ENCODE measurements at places on chromosomes 7 and 10.

- peak; percentile 11 for DNase-seq
These were observed 17.6 kb upstream of the RASGEF1A start for GRCh38 chr10:43284341-43284910.

DNA sequence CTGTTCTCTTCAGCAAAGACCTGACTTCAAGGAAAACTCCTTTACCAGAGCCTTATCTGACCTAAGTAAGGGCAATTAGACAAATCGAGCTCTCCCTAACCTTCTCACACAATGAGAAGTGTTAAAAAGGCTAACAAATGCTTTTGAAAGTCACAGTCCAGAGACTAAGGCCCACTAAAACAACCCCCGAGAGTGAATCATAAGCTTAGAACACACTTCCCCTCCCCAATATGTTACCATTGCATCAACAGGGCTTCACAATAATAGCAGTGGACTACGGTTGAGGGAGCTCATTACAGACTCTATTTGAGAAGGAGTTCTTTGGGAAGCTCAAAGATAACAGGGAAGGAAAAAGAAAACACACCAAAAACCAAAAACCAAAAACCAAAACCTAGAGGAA is 28.6 kb upstream of the ZEB1 start:
- no peak for DNase-seq

GRCh38 chr10:124991835-124992234 is 49.9 kb downstream of the ZRANB1 start:
- no peak for DNase-seq

- DNase-seq, result no peak
These were observed 9.4 kb downstream of the FZD9 start for GRCh38 chr7:73442903-73443500.

- no peak for DNase-seq
These were observed 49.1 kb downstream of the APBB1IP start for GRCh38 chr10:26486990-26487850.

GRCh38 chr10:121669028-121669374 is 70.8 kb upstream of the FGFR2 start:
- DNase-seq, result no peak

DNA sequence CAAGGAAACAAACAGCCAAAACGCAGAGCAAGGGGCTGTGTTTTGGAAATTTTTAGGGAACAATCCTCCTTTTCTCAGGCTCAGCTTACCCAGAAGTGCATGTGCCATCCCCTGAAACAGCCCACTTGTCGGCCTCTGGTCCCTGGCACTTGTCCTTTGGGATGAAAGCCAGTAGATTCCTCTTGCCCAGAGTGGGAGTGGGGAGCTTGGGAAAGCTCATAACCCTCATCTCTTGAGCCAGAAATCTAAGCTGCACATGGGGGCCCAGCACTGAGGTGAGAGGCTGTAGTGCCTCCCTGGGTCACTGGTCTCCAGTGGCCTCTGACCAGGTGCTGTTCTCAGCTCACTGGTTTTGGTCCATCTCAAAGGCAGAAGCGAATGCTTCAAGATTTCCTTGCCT is 150.3 kb downstream of the RNF216 start:
- DNase-seq, result no peak

GRCh38 chr10:126250045-126250444 is 138.2 kb downstream of the ADAM12 start:
- peak; percentile 13 for DNase-seq

- DNase-seq, result no peak
These were observed 1454.1 kb downstream of the GATA3 start for GRCh38 chr10:9508606-9509005.

GRCh38 chr10:132164761-132165278 is 21.9 kb upstream of the DPYSL4 start:
- DNase-seq, result no peak

- no peak for DNase-seq
These were observed 16.5 kb downstream of the CREB3L2 start for GRCh38 chr7:137985253-137985896.

DNA sequence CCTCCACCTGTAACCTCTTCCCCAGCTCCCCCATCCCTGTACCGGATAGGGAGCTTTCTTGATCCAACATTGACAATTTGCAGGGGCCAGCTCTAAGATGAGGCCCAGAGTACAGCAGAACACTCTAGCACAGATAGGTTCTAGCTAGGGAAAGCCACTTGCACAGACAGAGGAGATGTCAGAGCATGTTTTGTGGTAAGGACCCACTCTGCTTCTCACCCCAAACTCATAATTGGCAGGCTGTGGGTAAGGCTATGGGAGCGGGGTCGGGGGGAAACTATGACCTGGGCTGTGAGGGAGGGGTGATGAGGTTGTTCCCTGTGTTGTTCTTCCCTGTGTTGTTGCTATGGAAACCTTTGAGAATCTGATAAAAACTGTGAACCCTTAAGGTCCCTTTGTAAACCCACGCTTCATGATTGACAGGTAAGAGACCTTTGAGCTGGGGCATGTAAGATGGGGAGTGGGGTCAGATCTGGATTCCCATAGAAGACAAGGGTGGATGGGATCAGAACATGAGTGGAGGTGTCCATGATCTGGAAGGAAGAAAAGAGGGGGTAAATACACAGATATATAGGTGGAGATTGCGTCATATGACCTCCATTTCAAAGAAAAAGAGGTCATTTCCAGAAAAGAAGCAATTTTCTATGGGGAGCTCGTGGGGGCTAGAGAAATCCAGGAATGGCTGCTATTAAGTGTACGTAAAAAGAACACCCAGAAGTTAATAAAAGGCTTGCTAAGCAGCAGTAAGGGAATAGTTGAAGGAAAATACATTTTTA is 4.0 kb downstream of the CALD1 start:
- DNase-seq, result no peak

DNA sequence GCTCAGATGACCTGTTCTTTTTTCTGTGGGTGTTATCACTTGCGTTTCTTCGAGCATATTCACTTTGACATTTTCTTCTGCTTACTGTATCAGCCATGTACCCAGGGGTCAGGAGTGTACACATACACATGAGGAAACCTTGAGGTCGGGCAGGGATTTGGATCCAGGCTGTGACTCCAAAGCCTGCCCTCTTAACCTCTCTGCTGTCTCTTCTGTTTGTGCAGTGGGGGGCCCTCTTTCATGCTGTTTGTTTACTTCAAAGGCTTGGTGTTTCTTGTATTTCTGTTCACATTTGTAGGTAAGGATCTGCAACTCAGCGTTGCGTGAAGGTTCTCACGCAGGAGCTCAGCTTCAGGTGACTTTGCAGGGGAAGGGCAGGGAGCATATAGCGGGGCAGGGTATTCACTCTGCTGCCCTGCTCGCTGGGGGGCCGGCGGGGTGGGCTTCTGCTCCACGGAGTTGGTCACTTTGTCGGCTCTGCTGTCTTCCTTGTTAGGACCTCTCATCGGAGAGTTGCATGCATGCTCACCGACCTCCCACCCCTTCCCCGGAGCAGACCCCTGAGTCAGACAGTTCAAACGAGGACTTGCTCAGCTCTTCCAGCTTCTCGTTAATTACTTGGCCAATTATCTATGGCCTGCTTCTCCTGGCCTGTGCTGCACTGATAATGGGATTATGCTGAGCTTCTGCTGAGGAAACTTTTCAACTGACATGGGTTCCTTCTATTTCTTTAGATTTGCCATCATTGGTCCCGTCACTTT is 77.5 kb downstream of the SDK1 start:
- DNase-seq, result no peak

GRCh38 chr7:34425631-34426384 is 232.2 kb upstream of the NPSR1 start:
- DNase-seq, result no peak

DNA sequence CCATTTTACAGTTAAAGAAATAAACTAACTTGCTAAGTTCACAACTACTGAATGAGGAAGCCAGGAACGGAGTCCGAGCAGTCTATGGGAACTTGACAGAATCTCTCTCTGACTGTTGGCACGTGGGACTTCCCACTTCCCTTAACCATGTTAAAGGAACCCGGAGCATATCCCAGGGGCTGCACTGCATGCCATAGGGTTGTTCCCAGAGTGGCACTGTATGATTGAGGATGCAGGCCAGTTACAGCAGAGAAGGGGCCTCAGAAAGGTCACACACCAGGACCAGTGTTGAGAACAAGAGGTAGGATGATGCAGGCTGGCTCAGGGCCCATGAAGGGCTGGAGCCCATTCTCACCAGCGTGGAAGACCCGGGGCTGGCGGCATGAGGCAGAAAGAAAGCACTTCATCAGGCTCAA is 201.8 kb downstream of the NSUN6 start:
- no peak for DNase-seq

GRCh38 chr10:58143944-58144343 is 123.8 kb downstream of the IPMK start:
- no peak for DNase-seq

DNA sequence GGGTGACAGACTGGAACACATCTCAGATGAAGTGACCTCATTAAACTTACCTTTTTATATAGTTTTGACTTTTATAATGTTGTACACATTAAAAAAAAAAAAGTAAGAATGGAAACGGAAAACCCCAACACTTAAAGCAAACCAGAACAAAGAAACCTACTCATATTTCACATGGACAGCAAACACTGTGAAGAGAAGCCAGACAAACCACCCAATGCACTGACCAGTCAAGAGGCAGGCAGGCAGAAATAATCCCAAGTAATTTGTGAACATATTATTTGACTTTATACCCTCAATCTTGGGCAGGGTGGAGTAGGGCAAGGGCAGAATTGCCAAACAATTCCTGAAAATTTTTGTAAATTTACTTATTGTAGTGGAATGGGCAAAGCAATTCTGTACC is 39.8 kb downstream of the WAPL start:
- DNase-seq, result no peak

DNA sequence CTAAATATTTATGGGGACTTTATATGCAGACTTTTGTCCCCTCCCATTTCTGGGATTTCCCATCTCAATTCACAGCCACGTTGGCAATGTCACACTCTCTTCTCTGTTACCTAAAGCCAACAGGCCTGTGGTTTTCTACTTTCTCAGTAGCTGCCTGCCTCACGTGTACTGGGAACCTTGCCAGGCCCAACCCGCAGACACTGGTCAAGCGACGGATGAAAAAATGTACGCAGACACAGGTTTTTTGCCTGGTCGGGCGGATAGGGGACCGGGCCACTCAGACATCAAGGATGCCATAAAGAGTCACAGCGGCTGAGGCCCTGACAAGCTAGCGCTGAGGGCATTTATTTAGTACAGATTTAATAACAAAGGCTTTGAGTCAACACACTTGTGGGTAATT is 204.4 kb upstream of the DPP6 start:
- no peak for DNase-seq

DNA sequence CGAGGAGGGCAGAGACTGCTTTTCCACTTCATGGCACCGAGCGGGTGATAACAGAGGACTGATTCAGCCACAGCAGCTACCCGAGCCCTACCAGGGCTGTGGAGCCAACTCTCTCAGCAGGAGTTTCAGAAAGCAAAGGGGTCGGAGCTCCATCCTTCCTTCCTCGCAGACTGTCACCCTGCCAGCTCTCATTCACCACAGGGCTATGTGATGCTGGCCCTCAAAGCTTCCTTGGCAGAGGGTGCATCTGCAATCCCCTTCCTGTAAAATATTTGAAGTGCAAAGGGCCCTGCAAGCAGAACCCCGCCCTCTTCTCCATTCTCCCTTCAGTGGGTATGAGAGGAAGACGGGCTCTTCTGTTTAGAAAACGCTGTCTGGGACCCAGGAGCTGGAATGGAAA is 105.3 kb upstream of the LYZL2 start:
- DNase-seq, result no peak

GRCh38 chr10:12724807-12725579 is 276.5 kb downstream of the CCDC3 start:
- DNase-seq, result no peak

- no peak for DNase-seq
These were observed at the start of gene LIMK1 for GRCh38 chr7:74083117-74083876. Gene LIMK1, plus strand, starts transcription at chr7:74083804. Its CDS starts 187 bp downstream, at chr7:74083991.

GRCh38 chr7:102286237-102287110 is at the start of gene SH2B2:
Gene SH2B2, plus strand, starts transcription at chr7:102286868. Its CDS starts 13,683 bp downstream, at chr7:102300551.
- DNase-seq, result no peak

DNA sequence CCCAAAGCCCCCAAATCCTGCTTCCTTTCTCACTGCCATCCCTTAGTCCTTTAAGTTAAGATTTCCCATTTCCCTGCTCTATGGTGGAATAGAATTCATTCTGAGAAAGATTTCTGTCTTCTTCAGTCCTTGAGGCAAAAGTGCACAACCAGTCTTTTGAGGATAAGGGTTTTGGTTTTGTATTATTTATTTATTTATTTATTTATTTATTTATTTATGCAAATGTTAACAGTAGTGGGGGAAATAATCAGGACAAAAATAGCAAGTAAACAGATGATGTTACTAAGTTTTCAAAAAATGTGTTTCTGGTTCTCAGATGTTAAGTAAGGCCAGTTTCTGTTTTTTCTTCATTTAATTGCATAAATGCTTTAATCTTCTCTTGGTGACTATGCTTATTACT is 84.2 kb downstream of the GLCCI1 start:
- no peak for DNase-seq

DNA sequence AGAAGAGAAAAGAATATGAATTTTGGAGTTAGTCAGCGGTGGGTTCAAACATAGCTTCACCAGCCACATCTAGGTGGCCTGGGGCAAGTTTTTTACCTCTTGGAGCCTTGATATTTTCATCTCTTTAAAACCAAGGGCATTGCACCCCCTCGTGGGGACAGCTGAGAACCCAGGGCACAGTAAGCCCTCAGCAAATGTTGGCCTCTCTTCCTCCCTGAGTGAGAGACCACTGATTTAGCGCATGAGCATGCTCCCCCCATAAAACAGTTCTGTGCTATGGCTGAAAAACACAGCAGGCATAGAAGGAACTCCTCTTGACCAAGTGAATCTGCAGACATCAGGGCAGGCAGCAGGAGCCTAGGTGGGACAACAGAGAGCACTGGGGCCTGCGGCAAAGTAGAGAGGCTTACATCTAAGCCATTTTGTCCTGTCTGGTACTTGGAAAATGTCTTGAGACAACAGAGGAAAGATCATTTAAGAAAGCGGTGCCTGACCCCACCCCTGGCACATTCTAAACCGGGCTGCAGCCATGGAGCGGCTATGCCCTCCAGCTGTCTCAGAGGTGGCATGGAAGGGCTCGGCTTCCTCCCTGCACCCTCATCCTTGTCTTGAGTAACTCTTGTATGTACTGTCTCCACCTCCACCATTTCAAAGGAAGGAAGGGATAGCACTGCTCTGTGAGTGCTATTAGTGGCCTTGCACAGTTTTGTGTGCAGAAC is 94.7 kb downstream of the ARHGAP22 start:
- DNase-seq, result no peak

GRCh38 chr7:94250124-94250523 is 144.6 kb upstream of the COL1A2 start:
- DNase-seq, result no peak
